ENCODE measurements at places on chromosomes 5 and 9.

DNA sequence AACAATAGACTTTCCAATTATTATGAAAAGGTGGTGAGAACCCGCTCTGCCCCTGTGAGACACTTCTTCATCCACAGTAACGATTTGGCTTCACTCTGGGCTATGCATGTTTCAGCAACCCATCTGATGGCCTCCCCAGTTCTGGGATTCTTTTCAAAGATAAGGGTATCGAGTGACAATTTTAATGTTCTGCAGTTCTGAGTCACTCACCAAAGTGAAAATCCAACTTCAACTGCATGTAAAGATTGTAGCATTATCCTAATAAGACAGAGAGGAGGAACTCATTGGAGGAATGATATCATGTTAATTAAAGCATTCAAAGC lies 1078.3 kb upstream of the SEMA6A start:
- no peak for DNase-seq

- no peak for DNase-seq
Measured at GRCh38 chr5:132500244-132500930, 9.8 kb upstream of the IRF1 start.

DNA sequence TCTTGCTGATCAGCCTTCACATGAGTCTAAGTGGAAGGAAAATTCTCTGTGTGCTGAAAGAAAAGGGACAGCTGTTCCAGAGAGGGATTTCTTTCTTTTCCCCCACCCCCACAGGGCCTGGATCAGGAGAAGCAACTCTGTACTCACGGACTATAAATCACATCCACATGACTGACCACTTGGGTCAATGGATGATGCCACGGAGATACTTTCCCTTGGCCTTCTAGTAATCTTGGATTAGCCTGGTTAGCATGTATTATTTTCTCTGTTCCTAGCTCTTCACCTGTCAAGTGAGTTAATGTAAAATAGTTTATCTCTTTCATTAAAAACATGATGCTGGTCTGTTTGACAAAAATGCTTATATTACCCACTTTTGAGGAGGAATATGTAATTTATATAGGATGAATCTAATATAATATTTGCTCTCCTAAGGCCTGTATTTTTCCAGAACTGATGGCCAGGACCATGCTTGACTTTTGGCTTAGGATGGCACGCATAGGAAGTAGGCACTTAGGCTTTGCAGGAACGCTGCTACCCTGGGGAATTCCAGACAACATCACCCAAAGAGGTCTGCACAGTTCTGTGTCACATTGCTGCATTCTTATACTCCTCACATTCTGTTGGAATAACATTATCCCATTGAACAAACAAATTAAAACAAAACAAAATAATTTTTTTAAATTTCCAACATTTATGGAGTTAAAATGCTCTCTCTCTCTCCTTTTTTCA lies 892.1 kb downstream of the TLE1 start:
- no peak for DNase-seq

DNA sequence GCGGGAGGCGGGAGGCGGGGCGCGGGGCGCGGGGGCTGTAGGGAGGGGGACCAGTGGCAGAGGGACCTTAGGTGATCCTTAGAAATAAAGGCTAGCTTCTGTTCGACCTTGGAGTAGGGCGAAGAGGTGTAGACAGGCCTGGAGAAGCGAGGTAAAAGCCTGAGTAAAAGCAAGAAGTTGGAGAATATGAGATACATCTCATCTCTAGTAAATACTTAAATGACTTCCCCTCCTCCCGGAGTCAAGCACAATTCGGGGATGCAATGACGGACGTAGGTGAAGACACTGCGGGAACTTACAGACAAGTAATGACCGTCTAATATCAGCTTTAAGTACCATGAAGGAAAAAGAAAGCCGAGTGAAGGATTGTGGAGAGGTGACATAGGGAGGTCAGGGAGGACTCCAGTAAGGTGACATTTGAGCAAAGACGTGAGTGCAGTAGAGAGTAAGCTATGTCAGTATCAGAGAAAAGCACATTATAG lies 466 bp downstream of the SMC2 start:
- DNase-seq, result no peak

GRCh38 chr5:39495227-39495626 lies 70.4 kb upstream of the DAB2 start:
- DNase-seq, result no peak

DNA sequence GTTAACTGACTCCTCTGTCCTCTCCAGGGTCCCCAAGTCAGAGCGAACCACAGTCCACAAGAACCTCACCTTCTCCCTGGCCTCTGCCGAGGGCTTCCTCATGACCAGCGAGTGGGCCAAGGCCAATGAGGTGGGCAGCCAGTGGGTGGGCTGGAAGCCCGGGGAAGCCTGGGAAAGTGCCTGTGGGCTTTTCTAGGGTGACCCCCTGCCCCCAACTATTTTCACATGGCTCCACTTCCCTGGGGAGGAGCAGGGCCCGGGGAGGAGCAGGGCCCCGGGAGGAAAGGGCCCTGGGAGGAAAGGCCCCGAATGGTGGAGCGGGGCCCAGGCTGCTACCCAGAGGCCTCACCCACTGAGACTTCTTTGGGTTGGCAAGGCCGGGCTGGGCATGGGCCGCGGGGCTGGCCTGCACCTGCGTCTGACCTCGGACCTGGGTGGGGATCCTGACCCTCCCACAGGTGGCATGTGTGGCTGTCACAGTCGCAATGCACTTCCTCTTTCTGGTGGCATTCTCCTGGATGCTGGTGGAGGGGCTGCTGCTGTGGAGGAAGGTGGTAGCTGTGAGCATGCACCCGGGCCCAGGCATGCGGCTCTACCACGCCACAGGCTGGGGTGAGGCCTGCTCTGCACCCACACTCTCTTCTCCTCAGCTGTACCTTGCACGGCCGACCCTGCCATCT lies 17.9 kb downstream of the ADGRD2 start:
- no peak for DNase-seq

DNA sequence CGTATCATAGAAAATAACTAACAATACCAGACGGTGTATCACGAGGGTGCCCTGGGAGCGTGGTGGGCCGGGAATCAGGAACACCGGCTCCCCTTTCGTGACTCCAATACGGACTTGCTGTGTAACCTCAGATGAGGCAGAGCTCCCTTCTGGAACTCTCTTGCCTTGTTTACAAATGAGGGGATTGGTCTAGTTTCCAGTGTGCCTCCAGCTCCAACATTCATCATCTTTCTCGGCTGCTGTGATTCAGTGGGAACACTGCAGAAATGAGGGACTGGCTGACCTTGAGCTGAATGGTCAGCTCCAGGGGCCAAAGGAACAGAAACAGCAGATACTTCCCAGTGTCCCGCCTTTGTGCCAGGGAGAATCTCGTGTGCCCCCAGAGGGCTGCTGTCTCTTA lies 22.6 kb upstream of the TGFBI start:
- DNase-seq, result no peak

- DNase-seq, result no peak
Measured at GRCh38 chr9:106700676-106701075, 162.3 kb upstream of the ZNF462 start.

DNA sequence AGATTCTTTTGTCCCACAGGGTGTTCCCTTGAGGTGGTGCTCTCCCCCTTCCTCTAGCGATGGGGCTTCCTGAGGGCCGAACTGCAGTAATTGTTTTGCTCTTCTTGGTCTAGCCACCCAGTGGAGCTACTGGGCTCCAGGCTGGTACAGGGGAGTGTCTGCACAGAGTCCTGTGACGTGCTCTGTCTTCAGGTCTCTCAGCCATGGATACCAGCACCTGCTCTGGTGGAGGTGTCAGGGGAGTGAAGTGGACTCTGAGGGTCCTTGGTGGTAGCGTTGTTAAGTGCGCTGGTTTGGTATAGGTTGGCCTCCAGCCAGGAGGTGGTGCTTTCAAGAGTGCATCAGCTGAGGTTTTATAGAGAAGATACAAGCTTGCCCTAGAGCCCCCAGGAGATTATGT lies 20.4 kb upstream of the CEP72 start:
- no peak for DNase-seq

DNA sequence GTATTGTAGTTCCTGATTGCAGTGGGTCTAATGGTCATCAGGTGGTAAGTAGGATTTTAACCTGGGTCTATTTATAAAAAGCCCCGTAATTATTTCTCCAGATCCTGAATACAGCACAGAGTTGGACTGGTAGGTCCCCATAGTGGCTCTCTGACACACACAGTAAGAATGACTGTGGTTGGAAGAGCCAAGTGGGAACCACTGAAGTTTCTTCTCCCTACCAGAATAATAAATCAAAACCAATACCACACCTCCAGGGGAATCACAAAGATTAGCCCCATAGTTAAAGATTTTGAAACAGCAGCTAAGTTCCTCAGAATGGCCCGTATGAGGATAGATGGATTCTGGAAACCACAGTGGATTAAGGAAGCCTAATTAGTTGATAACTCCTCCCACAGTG lies 68.4 kb upstream of the ZFR start:
- DNase-seq, result no peak

- DNase-seq, result no peak
Measured at GRCh38 chr5:21219251-21219650, 1231.3 kb upstream of the CDH18 start.

DNA sequence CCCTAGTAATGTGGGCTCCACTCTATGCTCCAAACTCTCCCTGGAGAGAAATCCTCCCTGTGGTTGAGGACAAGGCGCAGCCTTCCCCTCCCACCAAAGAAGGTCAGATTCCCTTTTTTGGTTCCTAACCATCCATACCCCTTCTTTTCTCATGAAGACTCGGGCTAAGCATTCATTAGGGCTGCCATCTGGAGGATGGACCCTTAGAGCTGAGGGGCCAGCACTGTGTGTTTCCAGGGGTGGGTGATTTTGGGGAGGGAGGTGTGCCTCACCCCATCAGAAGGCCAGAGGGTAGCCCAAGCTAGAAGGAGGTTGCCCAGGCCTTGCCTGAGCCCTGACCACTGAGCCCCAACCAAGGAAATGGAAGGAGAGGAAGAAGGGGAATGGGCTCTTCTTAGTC lies 36.8 kb downstream of the TGFBI start:
- no peak for DNase-seq

DNA sequence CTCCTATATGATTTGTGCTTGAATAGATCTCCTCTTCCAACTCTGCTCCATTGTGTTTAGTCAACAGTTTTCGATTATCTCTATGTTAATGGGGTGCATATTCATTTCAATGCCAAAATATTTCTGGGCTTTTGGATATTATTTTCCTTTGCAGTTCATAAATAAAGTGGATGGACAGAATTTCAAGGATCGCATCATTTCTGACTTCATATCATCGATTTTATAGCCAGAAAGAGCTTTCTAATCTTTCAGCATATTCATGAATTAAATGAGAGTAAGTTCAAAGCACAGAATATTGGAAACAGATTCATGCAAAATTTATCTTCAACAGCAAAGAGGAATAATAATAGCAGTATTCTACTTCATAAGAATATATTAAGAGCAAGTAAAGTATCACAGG lies 60.0 kb upstream of the MINAR2 start:
- no peak for DNase-seq

GRCh38 chr5:28313321-28313951 lies 1275.0 kb upstream of the CDH9 start:
- no peak for DNase-seq

GRCh38 chr5:35859101-35859661 lies 2.5 kb downstream of the IL7R start:
- DNase-seq, result no peak

GRCh38 chr9:129006328-129007034 lies 21.6 kb downstream of the SH3GLB2 start:
- DNase-seq, result peak; percentile 6

DNA sequence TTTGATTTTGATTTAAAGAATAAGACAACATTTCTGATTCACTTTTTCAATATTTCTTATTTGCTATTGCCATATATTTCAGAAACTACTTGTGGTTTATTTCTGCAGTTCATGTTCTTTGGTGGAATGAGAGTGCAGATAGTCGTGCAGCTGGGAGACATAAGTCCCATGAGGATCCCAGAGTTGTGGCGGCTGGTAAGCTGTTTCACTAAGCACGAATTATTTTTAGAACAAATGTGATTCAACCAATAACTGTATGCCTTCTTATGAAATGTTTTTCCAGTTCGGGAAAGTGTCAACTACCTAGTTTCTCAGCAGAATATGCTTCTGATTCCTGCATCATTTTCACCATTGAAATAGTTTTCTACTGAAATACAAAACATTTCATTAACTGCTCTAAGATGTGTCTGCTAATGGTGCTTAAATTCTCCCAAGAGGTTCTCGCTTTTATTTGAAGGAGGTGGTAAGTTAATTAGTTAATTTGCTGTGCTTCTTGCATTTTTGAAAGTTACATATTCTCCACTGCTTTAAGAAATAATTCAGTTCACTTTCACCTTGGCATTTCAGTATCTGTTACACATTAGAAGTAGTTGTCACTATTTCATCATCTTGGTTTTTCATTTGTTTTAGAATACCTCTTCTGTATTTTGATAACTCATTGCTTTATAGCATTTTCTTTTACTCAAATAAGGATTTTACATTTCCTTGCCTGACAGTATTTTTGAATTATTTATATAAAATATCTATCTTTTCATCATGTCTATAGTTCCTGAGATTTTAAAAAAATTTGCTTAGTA lies 9.0 kb downstream of the NIPSNAP3B start:
- no peak for DNase-seq

DNA sequence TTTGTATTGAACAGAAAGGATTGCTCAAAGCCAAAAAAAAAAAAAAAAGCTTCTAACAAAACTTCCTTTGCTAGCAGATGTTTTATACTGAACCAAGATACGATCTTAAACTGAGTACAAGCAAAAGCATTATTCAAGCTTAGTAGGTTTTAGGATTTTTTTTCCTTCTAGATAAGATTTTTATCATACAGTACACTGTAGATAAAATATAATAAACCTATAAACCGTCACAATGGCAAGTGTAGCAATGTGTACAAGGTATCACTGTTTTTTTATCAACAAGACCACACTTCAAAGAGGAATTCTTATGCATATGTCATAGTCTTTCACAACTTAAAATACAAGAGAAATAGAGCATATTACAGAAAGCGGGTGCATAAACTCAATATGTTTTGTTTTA lies 56.5 kb upstream of the TRPM3 start:
- no peak for DNase-seq

DNA sequence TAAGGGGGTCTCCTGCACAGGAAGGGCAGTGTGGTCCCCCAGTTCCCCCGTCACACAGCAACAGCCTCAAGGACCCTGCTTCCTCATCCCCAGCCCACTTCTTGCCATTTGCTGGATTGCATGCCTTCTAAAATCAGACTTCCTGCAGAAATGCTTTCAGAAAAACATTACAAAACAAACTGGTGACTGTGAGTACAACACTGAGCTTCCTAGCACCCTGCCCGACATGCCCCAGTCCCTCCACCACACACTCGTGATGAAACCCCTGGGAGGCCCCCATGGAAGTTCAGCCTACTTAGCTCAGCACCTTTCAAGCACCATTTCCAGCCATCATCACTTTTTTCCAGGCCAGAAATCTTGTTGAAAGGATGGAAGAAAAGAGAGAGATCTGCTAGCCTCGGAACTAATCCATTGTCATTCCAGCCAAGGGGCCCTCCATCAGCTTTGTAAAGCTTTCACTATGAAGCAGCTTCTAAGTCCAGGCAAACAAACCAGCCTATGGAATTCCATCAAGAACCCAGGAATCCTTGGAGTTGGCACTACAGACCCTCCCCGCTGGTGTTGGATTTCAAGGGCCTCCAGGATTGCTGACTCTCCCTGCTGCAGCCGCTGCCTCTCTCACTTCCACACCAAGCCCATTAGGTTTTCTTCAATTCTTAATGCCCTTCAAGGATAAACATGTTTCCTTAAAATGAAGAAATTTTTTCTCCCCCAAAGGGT lies 114.6 kb downstream of the C5orf15 start:
- DNase-seq, result no peak

GRCh38 chr5:109645707-109646192 lies 44.0 kb upstream of the MAN2A1 start:
- DNase-seq, result no peak
